Left lung (tissue), 14 donors: ENCODE measurements at places on chromosomes 13 and 19.

- DNase-seq = no peak
These were observed 100.4 kb downstream of the STK24 start for GRCh38 chr13:98476538-98476966.

DNA sequence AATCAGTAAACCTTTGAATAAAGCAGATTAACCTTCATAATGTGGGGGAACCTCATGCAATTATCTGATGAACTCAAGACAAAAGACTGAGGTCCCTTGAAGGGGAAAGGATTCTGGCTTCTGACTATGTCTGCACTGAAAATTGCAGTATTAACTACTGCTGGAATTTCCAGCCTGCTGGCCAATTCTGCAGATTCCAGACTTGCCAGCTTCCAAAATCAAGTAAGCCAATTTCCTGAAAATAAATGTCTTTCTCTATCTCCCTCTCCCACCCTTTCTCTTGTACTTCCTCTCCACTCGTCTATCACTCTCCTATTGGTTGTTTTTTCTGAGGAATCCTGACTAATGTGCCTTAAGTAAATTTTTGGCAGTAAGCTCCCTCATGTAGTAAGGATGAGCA, 1479.9 kb upstream of the PRR20A start:
- peak; percentile 12 for DNase-seq

GRCh38 chr13:42048684-42049453, 421 bp downstream of the DGKH start:
- peak; percentile 78 for DNase-seq

DNA sequence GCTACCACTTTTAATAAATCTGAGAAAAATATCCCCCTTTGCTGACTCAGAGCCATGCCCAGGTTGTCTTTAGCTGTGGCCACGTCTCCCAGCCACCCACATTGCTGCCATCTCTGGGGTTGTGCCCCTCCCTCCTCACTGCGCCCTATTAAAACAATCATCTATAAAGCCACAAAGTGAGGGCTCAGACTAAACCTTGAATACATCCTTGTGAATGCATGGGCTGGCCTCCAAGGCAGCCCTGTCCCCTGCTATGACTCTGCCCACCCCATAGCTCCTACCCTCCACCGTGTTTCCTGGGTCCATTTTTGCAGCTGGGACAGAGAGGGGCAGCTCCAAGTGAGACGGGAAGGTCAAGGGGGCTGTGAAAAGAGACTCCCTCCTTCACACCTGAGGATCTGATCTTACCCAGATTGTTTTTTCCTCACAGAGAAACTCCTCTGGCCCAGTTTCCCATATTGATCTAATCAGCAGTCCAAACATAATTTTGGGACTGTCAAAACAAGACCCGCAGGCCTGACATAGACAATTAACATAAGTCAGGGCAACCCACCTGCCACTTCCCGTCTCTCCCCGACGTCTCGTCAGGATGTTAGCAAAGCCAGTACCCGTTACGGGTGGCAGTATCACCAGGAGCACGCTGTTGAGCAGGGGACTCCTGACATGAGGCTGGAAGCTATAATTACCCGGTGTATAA, 199.0 kb downstream of the KATNAL1 start:
- DNase-seq = no peak
